Foreskin keratinocyte (primary cell): ENCODE measurements at places on chromosomes 5 and 9. TPM values are rescaled to one million over a fixed set of nuclear protein-coding genes. Genes with fewer than 3 reads are reported as not detected.

- DNase-seq: no peak
These were observed at the start of gene SMIM3 for GRCh38 chr5:150778517-150779396. SMIM3 (plus strand) TSS chr5:150778757; CDS start chr5:150795441, 16,684 bp downstream.

The TRPM6 gene
- polyA plus RNA-seq: 0.12 TPM in 2 replicates

The AIF1L gene
- polyA plus RNA-seq: 3.8 and 4.1 TPM in 2 replicates

- DNase-seq: no peak
These were observed 48.9 kb downstream of the JMY start for GRCh38 chr5:79284846-79285245.

- no peak for DNase-seq
These were observed 41.6 kb downstream of the RAB14 start for GRCh38 chr9:121160025-121160424.

The GLRA1 gene
- not detected in 2 replicates for polyA plus RNA-seq

The SEMA5A gene
- 0.26 and 0.51 TPM in 2 replicates for polyA plus RNA-seq

The NDUFS4 gene
- 140 and 141 TPM in 2 replicates for polyA plus RNA-seq

DNA sequence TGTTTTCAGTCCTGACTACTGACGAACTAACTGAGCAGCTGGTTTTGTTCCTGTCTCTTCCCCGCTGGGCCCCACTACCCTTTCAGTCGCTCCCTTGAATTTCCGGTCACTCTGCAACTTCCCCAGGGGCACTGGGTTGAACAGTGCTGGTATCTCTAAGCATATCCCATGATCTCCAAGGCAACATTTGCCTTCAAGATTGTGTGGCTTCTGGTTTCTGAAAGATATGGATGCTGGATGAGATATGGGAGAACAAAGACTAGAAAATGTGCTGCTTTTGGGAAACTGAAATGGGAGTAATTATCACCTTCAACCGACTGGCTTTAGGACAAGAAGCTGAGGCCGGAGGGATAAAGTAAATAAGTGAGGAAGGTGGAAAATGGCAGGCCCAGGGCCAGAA is 258.2 kb upstream of the PIK3R1 start:
- DNase-seq: no peak

The PPIP5K2 gene
- 5.0 and 5.9 TPM in 2 replicates for polyA plus RNA-seq

DNA sequence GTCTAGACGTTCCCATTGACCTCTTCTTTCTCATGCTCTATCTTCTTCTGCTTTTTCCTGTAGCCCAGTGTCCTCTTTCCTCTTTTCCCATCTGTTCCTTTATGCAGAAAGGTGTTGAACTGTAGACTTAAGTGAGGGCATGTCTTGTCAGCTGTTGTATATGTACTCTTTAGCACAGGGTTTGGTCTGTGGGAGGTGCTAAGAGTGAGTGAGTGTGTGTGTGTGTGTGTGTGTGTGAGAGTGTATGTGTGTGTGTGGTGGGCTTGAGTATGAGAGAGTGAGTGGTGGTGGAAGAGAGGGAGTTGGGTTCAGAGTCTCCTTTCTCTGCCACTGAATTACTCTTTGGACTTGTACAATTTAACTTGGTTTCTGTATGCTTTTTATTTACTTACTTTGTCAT is 10.3 kb upstream of the ROPN1L start:
- no peak for DNase-seq

- DNase-seq: no peak
These were observed 50.4 kb upstream of the SLC2A8 start for GRCh38 chr9:127346584-127346983.

The TMEM174 gene
- not detected in 2 replicates for polyA plus RNA-seq

GRCh38 chr9:93466416-93467061 is 13.2 kb upstream of the FAM120AOS start:
- DNase-seq: no peak

DNA sequence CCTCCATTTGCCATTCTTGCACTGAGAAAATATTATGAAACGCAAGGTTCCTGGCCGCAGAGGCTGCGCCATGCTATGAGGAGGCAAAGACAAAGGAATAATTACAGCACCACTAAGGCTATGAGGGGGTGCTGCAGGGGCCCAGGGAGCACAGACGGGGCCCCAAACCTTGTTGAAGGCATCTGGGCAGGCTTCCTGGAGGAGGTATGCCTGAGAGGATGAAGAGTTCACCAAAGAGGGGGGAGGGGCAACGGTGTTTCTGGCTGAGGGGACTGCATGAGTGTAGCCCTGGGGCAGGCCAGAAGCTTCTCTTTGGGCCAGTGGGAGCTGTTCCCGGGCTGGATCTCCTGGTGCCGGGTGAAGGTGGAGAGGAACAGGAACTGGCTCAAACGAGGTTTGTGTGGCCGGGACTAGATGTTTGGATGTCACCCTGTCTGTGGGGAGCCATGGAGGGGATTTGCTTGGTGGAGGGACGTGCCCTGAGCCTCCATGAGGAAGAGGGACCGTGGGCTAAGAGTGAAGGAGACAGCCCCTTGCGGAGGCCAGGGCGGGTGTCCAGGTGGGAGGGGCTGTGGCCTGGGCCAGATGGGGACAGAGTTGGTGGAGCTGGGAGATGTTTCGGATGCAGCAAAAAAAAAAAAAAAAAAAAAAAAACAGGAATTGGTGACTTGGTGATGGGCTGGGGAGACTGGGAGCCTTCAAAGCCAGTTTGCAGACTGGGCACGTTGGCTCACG is 28.2 kb downstream of the PTGES start:
- no peak for DNase-seq

DNA sequence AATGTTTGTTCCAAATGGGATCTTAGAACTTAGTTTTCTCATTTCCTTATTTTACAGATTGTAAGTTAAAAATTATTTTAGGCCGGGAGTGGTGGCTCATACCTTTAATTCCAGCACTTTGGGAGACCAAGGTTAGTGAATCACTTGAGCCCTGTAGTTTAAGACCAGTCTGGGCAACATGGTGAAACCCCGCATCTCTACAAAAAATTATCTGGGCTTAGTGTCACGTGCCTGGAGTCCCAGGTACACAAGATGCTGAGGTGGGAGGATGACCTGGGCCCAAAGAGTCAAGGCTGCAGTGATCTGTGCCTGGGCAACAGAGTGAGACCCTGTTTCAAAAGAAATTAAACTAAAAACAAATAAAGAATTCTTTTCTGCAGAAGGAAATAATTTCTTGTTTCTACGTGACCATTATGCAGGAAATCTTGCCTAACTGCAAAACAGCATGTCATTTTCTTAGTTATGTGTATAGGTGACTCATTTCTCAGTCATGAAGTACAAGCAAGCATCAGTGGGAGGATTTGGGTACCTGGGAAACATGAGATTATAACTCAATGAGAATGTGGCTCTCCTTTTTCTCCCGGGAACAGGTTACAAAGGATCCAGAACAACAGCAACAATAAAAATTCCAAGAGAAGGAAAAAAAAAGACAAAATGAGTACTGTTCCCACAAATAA is 375.1 kb upstream of the ST8SIA4 start:
- peak; percentile 78 for DNase-seq

The SYK gene
- 2.5 and 2.8 TPM in 2 replicates for polyA plus RNA-seq

- no peak for DNase-seq
These were observed 57.5 kb downstream of the HMGCS1 start for GRCh38 chr5:43255704-43256103.

The SLC6A18 gene
- not detected in 2 replicates for polyA plus RNA-seq

DNA sequence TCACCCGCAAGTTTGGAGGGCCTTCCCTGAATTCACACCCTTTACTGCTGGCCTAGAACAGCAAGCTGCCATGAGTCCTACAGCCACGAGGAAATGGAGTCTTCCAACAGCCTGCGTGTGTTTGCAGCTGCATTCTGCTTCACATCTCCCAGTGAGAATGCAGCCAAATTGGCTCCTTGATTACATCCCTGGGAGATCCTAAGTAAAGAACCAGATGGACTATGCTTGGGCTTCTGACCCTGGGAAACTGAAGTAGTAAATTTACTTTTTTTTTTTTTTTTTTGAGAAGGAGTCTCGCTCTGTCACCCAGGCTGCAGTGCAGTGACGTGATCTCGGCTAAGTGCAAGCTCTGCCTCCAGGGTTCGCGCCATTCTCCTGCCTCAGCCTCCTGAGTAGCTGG is 617.0 kb upstream of the CDH18 start:
- no peak for DNase-seq

The IL3 gene
- not detected in 2 replicates for polyA plus RNA-seq

DNA sequence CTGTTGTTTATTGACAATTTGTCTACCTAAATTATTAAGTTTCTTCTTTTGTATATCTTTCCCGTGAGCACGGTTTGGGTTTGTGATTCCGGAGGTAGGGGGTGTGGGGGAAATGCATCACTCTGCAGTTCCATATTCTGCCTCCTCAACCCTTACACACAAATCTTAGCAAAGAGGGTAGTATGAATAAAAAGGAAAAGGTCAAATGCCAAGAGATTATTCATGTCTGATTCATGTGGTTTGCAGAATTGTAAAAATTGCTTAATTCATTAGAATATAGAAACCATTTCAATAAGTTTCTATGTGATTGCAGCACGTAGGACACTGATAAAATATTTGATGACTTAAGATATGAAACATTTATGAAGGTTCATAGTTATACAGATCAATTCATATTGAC is 601.9 kb downstream of the SEMA5A start:
- peak; percentile 35 for DNase-seq

GRCh38 chr9:99349870-99350269 is 127.8 kb downstream of the SEC61B start:
- no peak for DNase-seq

DNA sequence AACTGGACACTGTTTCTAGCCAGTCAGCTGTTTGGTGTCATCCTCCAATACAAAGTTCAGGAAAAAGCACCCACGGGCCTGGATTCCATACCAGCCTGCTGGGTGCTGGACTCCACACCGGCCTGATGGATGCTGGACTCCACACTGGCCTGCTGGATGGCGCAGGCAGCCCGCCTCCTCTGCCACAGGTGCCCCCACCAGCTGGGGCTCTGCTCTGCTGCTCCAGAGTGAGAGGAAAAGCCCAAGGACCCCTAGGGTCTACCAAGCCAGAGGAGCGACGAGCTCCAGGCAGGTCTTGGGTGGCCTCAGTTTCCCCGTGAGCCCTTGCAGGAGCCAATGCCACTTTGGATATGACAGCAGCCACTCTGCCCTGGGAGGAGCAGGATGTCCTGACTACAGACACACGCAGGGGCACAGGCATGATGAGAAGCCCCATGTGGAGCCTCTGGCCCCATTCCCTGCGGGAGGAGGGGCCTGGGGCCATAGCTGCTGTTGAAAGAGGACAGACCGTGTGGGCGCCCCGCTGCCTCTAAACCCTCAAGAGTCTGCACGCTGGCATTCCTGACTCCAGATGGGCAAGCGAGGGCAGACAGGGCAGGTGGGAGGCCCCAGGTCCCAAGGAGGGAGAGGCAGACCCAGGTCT is 141.6 kb downstream of the OLFM1 start:
- DNase-seq: no peak

DNA sequence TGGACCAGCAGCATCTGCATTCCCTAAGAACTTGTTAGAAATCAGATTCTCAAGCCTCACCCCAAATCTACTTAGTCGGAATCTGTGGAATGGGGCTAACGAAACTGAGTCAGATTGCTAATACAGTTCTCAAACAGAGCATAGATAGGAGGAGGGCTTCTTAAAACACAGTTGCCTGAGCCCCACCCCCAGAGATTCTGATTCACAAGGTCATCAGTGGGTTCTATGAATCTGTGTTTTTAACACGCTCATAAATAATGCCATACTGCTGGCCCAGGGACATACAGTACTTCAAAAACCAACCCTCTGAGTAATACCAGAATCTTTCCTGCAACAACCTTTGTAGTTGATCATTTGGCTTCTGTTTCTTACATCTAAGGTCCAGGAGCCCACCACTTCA is 32.9 kb upstream of the GARNL3 start:
- no peak for DNase-seq
